ENCODE measurements at places on chromosomes 1 and 21. TPM values are rescaled to one million over a fixed set of nuclear protein-coding genes. Genes with fewer than 3 reads are reported as not detected.

GRCh38 chr1:113834716-113835115 is 22.4 kb upstream of the RSBN1 start:
- no peaks in the 10 kb centered on the region for H3K27me3 ChIP-seq
- DNase-seq, result no peak
- H3K4me3 ChIP-seq, result no peak overlapping the region
- no peaks in the 10 kb centered on the region for H3K4me1 ChIP-seq

DNA sequence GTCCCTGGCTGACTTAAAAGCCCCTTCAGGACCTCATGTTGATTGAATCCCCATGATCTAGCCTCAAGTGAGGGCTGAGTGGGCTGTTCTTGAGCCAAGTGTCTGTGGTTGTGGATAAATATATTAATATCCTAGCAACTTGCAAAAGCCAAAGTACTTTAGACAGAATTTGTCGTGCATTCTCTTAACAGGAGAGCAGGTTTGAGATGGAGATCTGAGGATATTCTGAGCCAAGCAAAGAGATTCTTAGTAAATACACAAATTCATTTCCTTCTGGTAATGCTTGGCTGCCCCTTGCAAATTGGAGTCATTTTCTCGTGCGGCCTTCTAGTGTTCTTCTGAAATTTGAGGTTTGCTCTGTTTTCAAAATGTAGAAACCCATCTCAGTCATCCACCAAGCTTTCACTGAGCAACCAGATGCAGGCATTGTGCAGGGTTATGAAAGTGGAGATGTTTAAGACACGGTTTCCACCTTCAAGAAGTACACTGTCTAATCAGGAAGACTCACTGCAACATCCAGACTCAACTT is 242.1 kb upstream of the JUN start:
- no peak overlapping the region for H3K4me3 ChIP-seq
- H3K36me3 ChIP-seq, result no peaks in the 10 kb centered on the region
- DNase-seq, result no peak
- no peak overlapping the region for H3K27ac ChIP-seq

GRCh38 chr1:44421446-44421884 is 16.4 kb downstream of the RNF220 start:
- no peaks in the 10 kb centered on the region for H3K4me1 ChIP-seq
- no peak overlapping the region for H3K4me3 ChIP-seq
- H3K36me3 ChIP-seq, result no peaks in the 10 kb centered on the region

The TPTE gene
- total RNA-seq, result not detected

GRCh38 chr1:17119773-17120480 is 676 bp upstream of the PADI2 start:
- no peaks in the 10 kb centered on the region for H3K4me1 ChIP-seq
- peak; percentile 43 for DNase-seq
- H3K27me3 ChIP-seq, result peaks cover 9% of the 10 kb centered on the region
- H3K4me3 ChIP-seq, result peak overlapping the region; percentile 4

DNA sequence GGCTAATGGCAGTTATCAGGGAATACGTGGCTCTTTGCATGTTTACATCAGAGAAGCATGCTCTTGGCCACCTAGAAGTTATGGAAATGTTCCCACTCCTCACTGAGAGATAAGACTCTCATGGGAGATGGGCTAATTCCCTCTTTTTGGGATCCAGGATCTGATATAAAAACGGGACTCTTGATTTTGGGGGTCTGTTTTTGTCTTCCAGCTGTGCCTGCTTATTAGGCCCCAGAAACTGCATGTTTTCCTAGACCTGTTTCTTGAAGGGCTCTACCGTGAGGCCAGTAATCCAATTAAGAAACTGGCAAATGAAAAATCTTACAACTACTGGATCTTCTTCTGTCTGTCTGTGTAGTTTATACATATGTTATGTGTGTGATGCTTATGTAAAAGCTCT is 47.0 kb upstream of the PTCH2 start:
- H3K36me3 ChIP-seq, result no peaks in the 10 kb centered on the region
- H3K4me1 ChIP-seq, result no peaks in the 10 kb centered on the region
- DNase-seq, result no peak
- no peaks in the 10 kb centered on the region for H3K27me3 ChIP-seq

GRCh38 chr1:208646431-208646830 is 402.2 kb upstream of the PLXNA2 start:
- no peak for DNase-seq
- no peaks in the 10 kb centered on the region for H3K4me1 ChIP-seq
- H3K27ac ChIP-seq, result no peak overlapping the region

DNA sequence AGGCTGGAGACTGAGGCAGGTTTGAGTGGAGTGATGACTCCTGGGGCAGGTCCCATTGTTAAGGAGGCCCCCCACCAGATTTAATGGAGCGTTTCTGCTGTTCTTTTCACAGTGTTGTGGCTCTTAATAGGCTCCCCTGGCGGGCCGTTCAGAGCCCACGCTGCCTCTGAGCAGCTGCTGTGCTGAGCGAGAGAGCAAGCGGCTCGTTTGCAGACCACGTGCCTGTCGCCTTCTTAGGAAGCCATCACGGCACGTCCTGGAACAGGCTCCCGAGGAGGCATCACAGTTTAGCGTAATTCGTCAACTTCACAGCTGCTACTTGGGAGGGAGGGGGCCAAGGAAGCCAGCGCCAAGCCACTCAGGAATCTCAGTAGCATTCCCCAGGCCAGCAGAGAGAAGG is 70.5 kb upstream of the CTTNBP2NL start:
- no peaks in the 10 kb centered on the region for H3K36me3 ChIP-seq
- DNase-seq, result no peak
- H3K4me3 ChIP-seq, result no peak overlapping the region

DNA sequence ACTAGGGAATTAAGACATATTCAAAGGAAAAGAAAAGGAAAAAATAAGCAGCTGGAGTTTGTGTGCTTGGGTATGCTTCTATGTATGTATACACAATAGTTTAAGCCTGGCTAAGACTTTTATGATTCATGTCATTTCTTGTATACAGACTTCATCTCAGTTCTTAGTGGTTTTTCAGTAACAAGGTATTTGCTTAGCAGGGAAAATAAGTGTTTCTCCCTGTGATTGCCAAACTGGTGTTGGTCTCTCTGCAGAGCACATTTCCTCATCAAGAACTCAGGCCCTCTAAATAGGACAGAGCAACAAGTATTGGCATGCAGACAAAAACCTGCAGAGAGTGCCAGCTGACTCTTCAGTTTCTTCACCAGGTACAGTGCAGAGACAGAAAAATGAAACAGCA is 484.4 kb upstream of the ZRANB2 start:
- H3K27ac ChIP-seq, result no peak overlapping the region
- no peaks in the 10 kb centered on the region for H3K27me3 ChIP-seq
- no peaks in the 10 kb centered on the region for H3K36me3 ChIP-seq
- no peak for DNase-seq

The SIPA1L2 gene
- 10.3 TPM for total RNA-seq

GRCh38 chr1:116686723-116687352 is 19.3 kb upstream of the IGSF3 start:
- no peak overlapping the region for H3K4me3 ChIP-seq
- DNase-seq, result no peak
- H3K36me3 ChIP-seq, result no peaks in the 10 kb centered on the region
- H3K27ac ChIP-seq, result no peak overlapping the region
- no peaks in the 10 kb centered on the region for H3K27me3 ChIP-seq
- H3K4me1 ChIP-seq, result no peaks in the 10 kb centered on the region

DNA sequence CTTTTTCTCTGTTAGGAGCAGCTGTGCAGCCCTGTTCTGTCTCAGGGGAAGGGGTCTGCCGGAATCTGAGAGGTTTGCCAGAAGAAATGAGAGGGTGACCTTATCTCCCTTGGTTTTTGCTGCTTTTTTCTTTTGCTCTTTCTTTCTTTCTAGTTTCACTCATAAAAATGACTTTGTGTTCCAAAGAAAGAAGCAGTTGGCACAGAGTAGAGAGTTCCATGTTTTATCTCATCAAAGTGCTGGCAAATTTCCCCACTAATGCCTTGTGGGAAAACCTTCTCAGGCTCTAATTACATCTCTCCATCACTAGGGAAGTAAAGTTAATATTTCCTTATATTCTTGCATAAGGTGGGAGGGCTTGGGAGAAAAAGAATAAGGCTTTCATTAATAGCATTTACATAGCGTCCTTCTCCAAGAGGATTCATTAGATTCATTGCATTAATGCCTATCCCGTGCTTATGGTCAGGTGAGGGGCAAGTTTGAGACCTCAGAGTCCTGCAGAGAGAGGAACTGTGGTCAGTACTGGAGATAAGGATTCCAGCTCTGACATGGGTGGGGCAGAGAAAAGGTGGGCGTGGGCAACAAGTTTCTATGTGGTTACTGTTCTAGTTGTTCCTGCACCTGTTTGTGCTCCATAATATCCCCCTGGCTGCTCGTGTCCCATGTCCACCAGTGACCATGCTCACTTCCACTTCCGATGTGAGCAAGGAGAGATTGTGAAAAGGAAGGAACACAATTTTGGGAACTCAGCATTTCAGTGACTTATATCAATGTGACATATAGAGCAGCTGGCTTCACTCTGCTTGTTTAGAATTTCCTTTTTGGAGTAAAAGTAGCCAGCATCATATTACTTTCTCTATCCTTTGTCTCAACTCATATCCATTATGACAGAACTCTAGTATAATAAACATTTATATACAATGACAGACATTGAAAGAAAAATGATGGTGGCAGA is 79.5 kb downstream of the DISC1 start:
- H3K4me1 ChIP-seq, result no peaks in the 10 kb centered on the region
- no peaks in the 10 kb centered on the region for H3K36me3 ChIP-seq
- H3K4me3 ChIP-seq, result no peak overlapping the region
- no peak for DNase-seq

DNA sequence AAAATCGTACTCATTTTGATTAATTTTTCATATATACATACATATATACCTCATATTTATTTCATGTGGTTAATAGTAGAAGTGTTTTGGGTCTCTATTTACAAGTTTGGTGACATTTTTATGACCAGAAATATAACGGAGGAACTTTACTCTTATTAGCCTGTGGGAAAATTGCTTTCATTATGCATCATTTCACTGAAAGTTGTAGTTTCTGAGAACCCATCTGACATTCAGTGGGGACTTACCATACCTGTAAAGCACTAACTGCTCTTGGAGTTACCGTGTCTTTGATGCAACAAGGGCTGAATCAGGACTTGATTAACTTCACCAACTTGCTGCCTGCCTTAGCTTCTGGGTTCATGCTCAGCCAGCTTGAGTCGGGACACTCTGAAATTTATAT is 49.9 kb upstream of the ITPKB start:
- DNase-seq, result no peak
- no peaks in the 10 kb centered on the region for H3K27me3 ChIP-seq
- no peak overlapping the region for H3K4me3 ChIP-seq

DNA sequence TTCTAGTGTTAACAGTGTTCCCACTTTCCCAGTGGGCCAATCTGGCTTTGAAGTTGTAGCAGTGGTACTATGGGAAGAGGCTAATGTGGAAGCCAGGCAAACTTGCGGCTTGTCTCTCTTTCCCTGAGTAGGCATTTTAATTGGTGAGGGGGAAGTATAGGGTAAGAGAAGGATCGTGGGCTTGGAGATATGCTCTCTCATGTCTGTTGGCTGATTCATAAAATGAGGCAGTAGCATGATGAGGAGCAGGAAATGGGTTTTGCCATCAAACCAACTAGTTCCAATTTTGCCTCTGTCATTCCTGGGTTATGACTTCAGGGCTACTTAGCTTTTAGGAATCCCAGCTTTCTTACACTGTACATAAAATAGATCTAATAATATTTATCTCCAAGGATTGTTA is 12.1 kb downstream of the C8A start:
- no peak overlapping the region for H3K4me3 ChIP-seq
- peaks cover 4% of the 10 kb centered on the region for H3K36me3 ChIP-seq

DNA sequence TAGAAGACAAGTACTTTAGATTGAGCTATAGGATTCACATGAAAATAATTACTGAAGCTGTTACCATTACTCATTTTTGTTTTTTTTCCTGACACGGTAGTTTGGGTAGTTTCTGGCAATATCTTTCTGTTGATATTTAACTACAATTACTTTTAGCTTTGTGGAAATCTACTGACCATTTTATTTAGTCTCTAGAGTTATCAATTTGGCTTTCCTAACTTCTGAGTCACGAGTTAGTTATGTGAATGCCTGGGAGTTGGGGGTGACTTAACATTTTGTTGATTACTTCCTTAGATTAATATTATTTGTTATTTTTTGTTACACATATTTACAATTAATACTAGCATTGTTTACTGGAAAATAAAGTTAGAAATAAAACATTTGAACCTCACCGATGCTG is 160.6 kb downstream of the HMCN1 start:
- no peak overlapping the region for H3K4me3 ChIP-seq
- H3K27me3 ChIP-seq, result no peaks in the 10 kb centered on the region
- DNase-seq, result no peak
- H3K4me1 ChIP-seq, result no peaks in the 10 kb centered on the region

DNA sequence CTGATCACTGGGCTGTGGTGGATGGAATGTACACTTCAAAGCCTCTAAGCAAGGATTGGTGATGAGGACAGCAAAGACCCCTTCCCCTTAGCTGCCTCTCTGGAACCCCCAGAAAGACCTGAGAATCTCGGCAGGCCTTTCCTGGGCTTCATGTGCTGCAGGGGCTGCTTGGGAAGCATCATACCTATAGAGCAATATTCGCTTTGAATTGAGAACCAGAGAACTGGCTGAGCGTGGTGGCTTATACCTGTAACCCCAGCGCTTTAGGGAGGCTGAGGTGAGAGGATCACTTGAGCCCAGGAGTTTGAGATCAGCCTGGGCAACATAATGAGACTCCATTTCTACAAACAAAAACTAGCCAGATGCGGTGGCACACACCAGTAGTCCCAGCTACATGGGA is 22.0 kb downstream of the CSF1 start:
- no peak overlapping the region for H3K4me3 ChIP-seq
- H3K27me3 ChIP-seq, result no peaks in the 10 kb centered on the region
- H3K36me3 ChIP-seq, result peaks cover 10% of the 10 kb centered on the region
- DNase-seq, result no peak
- no peak overlapping the region for H3K27ac ChIP-seq
- H3K4me1 ChIP-seq, result peaks cover 7% of the 10 kb centered on the region

DNA sequence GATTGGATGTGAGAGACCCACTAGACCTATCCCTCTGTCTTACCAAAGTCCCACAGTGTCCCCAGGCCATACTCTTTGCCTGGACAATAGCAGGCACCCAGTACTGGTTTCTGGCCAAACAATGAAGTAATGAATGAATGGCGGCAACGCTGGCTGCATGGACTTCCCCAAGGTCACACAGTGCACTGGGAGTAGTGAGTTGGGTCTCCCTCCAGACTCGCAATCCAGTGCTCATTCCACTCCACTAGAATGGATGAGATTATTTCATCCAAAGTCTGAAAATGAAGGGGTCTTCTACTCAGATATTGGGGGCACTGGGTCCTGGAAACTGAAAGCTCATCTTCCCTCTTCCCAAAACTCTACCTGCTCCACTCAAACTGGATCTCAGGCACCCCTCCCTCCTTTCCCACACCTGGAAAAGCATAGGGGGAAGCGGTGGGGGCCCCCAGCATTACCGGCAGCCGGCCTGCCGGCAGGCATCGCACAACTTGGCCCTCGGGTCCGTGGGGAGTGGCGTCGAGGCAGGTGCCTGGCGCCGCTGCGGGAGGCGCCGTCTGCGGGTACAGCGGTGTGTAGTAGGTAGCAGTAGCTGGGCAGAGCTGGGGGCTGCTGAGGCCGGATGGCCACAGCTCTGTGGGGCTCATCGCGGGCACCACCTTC is 816 bp downstream of the E2F2 start:
- peak overlapping the region; percentile 46 for H3K4me3 ChIP-seq
- H3K36me3 ChIP-seq, result no peaks in the 10 kb centered on the region
- no peaks in the 10 kb centered on the region for H3K27me3 ChIP-seq
- no peaks in the 10 kb centered on the region for H3K4me1 ChIP-seq

The NME7 gene
- 2.0 TPM for total RNA-seq

Data from right lobe of liver (tissue), 6 donors.